Left renal cortex interstitium (tissue), 4 donors: ENCODE measurements at places on chromosomes 7 and 10. TPM values are rescaled to one million over a fixed set of nuclear protein-coding genes. Genes with fewer than 3 reads are reported as not detected.

The FRAT1 gene
- polyA plus RNA-seq = 6.2 TPM

The SPDYE5 gene
- polyA plus RNA-seq = 5.4 TPM

The GFRA1 gene
- polyA plus RNA-seq = 21.4 TPM

The HPS6 gene
- 17.5 TPM for polyA plus RNA-seq

The IFIT1 gene
- polyA plus RNA-seq = 20.4 TPM

The PARD3 gene
- polyA plus RNA-seq = 85.2 TPM

The CDK5 gene
- polyA plus RNA-seq = 20.4 TPM

The NPC1L1 gene
- 3.3 TPM for polyA plus RNA-seq

The IQUB gene
- polyA plus RNA-seq = 7.2 TPM

The OR6V1 gene
- not detected for polyA plus RNA-seq

The UCN3 gene
- polyA plus RNA-seq = 1.1 TPM

The ZNF467 gene
- 39.2 TPM for polyA plus RNA-seq

The CAV2 gene
- polyA plus RNA-seq = 29.8 TPM

The AKR1C4 gene
- not detected for polyA plus RNA-seq

The GIMAP6 gene
- 17.6 TPM for polyA plus RNA-seq

The CHN2 gene
- polyA plus RNA-seq = 13.9 TPM
